ENCODE measurements at places on chromosomes 3 and 15.
A peak's percentile ranks its signal among the peaks of the same experiment; 100 is the strongest.

GRCh38 chr15:93028111-93028631, 60.8 kb downstream of the RGMA start:
- DNase-seq: no peak

DNA sequence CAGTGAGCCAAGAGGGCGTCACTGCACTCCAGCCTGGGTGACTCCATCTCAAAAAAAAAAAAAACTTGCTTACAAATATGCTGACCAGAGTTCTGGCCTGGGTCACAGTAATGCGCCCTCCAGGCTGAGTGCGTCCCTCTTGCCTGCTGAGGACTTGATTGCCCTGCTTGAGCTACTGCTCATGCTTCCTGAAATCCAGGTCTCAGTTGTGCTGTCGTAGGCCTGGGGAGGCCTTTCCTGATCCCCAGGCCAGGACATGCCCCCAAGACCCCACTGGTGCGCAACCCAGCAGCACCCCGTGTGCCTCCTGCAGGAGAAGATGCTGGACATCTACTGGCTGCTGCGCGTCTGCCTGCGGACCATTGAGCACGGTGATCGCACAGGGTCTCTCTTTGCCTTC, 7.3 kb downstream of the AMIGO3 start:
- no peak for DNase-seq

- no peak for DNase-seq
Measured at GRCh38 chr3:43153216-43154083, 47.6 kb upstream of the POMGNT2 start.

GRCh38 chr3:158532099-158532734, 38.8 kb upstream of the MLF1 start:
- peak; percentile 1 for DNase-seq

GRCh38 chr3:158312560-158313141, 202.8 kb downstream of the RSRC1 start:
- DNase-seq: no peak

- DNase-seq: no peak
Measured at GRCh38 chr3:138673641-138674530, 65.3 kb downstream of the FAIM start.

- no peak for DNase-seq
Measured at GRCh38 chr3:179082416-179082815, 10.8 kb upstream of the ZMAT3 start.

DNA sequence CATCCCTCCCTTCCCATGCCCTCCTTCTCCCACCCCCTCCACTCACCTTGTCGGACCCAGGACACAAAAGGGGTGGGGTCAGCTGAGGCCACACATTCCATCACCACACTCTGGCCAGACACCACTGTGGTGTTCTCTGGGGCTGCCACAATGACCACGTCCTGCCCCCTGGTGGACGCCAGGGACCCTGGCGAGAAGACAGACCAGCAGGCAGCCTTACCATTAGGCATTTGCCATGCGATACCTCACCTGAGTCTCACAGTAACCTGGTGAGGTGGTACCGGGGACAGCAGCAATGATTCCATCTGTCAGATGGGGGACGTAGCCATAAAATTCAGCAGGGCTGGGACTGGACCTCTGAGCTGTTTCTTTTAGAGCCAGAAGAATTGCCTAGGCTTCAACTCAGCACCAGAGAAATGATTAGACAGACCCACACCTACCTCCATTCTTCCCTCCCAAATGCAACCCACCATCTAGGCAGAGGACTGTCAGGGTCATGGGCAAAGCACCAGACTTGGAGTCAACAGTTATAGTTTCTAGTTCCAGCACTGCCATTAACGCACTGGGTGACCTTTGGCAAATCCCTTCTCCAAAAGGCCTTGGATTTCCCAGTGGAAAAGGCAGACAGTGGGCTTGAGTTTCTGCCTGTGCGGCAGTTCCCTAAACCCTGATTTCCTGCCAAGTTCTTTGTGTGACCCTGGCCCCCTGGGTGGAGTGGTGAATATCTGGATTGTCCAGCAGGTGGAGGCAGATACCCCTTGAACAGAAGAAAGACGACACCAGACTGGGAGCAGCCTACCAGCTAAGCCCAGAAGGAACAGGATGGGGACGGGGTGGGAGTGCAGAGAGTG, 21.8 kb downstream of the IGDCC4 start:
- peak; percentile 93 for DNase-seq

- DNase-seq: no peak
Measured at GRCh38 chr3:194284351-194284750, 66.8 kb downstream of the CPN2 start.

DNA sequence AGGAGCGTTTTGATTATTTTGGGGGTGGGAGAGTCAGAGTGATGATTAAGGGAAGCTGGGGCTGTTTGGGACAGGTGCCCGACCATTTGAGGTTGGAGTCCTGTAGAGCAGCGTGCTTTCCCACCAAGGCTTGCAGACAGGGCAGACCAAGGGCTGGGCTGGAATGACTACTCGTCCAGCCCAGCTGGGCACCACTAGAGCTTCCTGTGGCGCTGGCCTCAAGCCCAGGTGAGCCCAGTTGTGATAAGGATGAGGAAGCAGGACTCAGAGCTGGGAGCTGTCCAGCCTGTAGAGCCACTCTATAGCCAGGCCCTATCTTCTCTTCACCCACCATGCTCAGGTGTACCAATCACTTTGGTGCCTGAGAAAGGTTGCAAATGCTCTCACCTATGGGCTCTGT, 75.8 kb upstream of the ACAN start:
- no peak for DNase-seq

DNA sequence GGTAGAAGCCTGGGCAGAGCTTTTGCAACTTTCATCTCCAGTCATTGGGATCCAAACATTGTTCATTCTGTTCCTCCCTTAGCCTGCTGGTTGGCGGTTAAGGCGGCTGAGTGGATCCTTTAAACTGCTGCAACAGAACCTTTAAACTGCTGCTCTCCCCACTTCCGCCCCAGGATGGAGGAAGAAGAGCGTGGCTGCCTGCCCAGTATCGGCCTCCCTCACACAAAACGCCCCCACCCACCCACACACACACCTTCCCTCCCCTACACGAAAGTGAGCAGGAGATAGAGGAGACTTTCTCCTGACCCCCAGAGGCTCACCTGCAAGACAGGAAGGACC, 460 bp upstream of the ZMAT3 start:
- peak; percentile 87 for DNase-seq

DNA sequence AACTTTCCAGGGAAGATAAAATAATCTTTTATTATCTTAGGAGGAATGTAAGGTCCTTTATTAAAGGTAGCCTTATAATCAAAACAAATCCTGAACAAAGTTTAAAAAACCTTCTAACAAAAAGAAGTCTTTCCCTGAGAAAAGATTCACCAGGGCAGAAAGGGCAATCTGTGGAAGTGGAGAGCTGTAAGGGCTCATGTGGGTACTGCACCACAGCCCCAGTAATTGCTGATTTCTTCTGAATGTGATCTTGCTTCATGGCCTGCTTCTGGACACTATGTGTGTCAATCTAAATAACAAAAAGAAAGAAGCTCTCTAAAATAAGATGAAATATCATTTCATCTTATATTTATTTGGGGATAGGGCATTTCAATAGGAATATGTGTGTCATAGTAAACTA, 1501.6 kb downstream of the OTOL1 start:
- no peak for DNase-seq

- no peak for DNase-seq
Measured at GRCh38 chr3:188707381-188708288, 464.1 kb upstream of the TPRG1 start.

DNA sequence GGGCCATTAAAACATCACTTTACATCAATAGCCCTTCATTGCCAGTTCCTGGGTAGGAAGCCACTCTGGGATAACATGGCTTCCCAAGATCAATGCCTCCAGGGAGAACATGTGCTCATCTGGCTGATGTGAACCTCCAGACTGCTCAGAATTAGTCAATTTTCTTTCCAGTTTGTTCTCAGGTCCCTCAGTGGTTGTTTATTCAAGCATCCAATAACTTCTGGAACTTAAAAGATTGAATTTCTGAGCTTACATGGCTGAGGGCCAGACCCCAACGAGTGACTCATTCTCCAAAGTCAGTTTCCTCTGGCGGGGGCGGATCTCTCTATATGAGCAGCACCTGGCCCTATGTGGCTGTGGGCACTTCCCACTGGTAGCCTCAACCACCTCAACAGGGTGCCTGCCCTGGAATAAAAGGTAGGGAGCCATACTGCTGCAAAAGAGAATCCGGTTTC, 34.0 kb downstream of the LYZL4 start:
- no peak for DNase-seq

- no peak for DNase-seq
Measured at GRCh38 chr3:122014741-122015140, 7.3 kb downstream of the ILDR1 start.

DNA sequence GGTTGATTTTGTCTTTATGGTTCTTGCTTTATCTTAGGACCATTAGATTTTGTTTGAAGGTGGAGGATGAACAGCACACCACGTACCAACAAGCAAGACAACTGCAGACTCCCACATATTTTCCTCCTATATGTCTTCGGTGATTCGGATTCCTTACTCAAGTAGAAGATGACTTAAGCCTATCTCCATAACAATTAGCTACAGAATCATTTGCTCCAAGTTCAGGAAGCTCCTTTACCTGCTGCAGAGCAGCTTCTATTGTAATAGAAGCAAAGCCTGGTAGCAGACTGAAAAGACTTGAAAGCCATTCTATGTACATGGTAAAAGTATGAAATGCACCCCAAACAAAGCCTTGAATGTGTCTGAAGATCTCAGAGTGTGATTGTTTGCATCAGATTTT, 229.0 kb downstream of the SOX2 start:
- DNase-seq: peak; percentile 50

DNA sequence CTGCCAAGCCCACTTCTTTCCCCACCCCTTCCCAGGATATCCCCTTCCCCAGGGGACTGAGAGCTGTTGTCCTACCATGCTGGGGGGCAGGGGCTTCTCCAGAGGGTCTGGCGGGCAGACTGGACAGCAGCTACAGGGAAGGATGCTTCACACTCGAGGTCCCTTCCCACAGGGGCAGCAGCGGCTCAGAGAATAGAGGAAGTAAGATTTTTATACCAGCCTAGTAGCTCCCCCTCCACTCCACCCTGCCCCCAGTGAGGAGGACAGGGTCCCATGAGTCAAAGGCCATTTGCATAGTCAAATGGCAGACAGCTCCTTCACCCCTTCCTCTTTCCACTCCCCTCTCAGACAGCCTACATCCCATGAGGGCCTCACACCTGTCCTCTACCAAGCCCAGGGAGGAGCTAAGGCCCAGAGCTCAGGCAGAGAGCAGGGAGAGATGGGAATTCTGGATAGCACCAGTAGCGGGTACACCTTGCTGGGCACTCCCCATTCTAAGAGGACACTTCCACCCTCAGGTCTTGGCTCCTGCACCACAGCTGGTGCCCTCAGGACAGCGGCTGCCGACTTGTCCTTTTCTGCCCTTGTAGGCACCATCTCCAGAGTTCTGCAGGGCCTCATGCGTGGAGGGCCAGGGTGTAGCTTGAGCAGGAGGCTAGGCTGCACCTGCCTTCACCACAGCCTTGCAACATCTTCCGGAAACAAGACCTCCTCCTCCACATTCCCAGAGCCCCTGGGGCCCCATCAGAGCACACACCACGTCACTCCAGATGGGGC, at the start of gene TLR9:
TLR9 (minus strand) TSS at position 194 of the 777 bp plus-strand sequence; CDS start at position 78, 116 bp downstream.
- DNase-seq: no peak

GRCh38 chr15:58478579-58478978, 46.8 kb downstream of the LIPC start:
- no peak for DNase-seq

DNA sequence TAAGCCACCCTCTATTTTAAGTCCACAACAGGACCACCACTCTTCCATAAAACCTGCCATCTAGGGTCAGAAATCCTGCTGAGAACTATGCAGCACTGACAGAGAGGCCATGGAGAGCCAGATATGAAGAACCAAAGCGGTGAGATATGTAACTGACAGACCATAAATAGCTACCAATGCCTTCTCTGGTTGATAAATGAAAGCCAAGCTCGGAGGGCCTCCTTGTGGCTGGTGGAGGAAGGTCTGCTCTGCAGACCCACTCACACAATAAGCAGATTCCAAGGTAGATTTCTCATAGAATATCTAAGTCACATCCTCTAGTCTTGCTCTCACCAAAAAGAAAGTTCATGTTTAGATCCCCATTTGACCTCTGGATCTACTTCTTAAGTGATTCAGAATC, 38.9 kb downstream of the RYK start:
- peak; percentile 12 for DNase-seq

DNA sequence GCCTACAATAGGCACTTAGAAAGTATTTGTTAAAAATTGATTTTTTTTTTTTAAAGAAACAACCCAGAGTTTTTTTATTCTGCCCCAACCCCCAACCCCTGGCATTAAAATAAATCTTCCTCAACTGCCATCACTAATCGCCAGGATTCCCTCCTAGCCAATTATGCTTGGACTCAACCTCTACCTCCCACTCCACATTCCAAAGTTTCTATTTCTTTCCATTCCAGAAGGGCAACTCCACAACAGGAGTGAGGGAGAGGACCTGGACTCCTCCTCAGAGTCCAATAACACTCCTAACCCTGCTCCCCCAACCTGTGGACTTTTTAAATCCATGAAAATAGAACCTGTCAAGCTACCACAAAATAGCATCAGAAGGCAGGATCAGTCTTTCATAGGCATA, 99.4 kb downstream of the ADAMTS9 start:
- no peak for DNase-seq

DNA sequence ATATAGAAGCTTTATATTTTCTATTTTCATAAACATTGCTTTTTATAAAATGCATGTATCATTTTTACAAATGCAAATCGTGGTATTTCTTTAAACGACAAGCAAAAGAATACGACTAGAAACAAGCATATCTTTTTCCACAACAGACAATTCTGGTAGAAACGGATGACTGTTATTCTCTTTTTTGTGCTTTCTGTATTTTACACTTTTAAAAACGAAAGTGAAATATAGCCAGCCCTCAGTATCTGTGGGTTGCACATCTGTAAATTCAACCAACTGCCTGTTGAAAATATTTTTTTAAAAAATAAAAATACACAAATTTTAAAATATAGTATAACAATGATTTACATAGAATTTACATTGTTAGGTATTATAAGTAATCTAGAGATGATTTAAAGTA, 61.3 kb downstream of the PRTG start:
- DNase-seq: no peak

- DNase-seq: no peak
Measured at GRCh38 chr3:195441051-195441450, 1.8 kb downstream of the ACAP2 start.

- no peak for DNase-seq
Measured at GRCh38 chr3:43212914-43213611, 73.3 kb upstream of the SNRK start.

GRCh38 chr3:154126651-154127050, 5.5 kb downstream of the ARHGEF26 start:
- DNase-seq: no peak

- peak; percentile 64 for DNase-seq
Measured at GRCh38 chr3:184602372-184603150, 41.0 kb downstream of the EPHB3 start.

DNA sequence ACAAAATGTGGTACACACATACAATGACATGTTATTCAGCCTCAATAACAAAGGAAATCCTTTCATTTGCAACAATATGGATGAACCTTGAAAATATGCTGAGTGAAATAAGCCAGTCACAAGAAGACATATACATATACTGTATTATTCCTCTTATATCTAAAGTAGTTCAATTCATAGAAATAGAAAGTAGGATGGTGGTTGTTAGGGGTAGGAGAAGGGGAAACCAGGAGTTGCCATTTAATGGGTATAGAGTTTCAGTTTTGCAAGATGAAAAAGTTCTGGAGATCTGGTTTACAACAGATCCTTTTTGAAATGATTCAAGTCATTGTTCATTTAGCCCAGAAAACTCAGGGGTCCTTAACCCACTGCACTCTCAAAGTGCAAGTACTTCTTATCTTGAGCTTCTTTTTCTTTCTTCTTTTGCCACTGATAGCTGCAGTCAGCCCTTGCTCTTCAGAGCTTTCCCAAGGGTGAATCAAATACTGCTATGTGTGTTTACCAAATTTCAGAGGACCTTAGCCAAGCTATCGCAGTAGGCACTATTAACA, 208.0 kb upstream of the EOMES start:
- DNase-seq: no peak

Measured in NCI-H1417 (cell line).